A673 (cell line): ENCODE measurements at places on chromosomes 13 and 19. TPM values are rescaled to one million over a fixed set of nuclear protein-coding genes. Genes with fewer than 3 reads are reported as not detected.

The DNAJC15 gene
- 2.4 and 2.6 TPM in 2 replicates for total RNA-seq

The HSPB6 gene
- total RNA-seq: 0.50 TPM in 1 of 2 replicates, not detected in the other

The SULT2A1 gene
- not detected in 2 replicates for total RNA-seq

The PABPC3 gene
- 0.24 TPM in 1 of 2 replicates, not detected in the other for total RNA-seq

The FUT1 gene
- 0.06 and 0.15 TPM in 2 replicates for total RNA-seq

The ZNF579 gene
- total RNA-seq: 27.4 and 27.5 TPM in 2 replicates

The ZNF700 gene
- 10.9 and 11.0 TPM in 2 replicates for total RNA-seq

The C13orf46 gene
- total RNA-seq: 3.1 and 3.6 TPM in 2 replicates

The CXCL17 gene
- total RNA-seq: not detected in 2 replicates

The ZNF784 gene
- total RNA-seq: 6.8 and 7.1 TPM in 2 replicates

DNA sequence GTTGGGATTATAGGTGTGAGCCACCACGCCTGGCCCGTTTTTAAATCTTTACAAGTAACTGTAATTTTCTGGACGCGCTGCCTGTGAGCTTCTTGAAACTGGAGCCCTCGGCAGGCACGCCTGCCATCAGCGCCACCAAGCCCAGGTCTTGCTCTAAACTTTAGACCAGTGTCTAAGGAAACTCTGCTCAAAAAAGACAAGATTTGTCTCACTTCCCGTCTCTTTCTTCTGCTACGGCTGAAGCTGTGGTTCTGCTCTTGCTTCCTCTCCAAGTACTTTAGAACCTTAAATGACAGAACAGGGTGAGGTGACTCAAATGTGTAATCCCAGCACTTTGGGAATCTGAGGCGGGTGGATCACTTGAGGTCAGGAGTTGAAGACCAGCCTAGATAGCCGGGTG, 24.9 kb downstream of the RCN3 start:
- no peak for DNase-seq

DNA sequence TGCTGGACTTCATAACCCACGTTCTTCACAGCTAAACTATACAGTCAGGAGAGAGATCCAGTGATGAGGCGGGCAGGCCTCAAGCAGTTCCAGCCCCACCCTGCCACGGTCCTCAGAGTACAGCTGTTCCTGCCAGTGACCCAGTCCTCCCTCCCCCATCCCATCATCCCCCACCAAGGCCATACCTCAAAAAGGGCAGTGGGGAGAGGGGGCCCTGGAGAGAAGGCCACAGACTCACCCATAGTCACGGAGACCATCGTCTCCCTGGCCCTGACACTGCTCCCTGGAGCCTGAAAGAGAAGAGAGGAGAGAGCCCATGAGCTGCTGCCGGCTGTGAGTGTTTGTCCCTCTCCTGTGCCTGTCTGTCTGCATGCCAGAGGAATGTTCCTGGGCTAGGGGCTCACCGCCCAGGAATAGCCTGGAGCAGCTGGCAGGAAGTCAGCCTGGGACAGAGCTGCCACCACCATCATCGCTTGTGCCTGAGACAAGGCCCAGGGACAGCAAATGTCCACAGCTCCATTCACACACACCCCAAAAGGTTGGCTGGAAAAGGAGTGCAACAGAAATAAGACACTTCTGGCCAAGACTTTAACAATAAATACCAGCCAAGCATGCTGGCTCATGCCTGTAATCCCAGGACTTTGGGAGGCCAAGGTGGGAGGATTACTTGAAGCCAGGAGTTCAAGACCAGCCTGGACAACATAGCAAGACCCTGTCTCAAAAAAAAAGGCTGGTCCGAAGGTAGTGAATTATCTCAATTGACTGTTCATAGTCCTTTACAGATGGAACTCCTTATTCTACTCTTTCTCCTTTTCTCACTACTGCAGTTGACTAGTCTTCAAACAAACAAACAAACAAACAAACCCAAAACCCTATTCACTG, 6.4 kb downstream of the C19orf47 start:
- no peak for DNase-seq

- DNase-seq: peak; percentile 84
Observed at GRCh38 chr13:59686798-59687394, 476.8 kb downstream of the DIAPH3 start.

DNA sequence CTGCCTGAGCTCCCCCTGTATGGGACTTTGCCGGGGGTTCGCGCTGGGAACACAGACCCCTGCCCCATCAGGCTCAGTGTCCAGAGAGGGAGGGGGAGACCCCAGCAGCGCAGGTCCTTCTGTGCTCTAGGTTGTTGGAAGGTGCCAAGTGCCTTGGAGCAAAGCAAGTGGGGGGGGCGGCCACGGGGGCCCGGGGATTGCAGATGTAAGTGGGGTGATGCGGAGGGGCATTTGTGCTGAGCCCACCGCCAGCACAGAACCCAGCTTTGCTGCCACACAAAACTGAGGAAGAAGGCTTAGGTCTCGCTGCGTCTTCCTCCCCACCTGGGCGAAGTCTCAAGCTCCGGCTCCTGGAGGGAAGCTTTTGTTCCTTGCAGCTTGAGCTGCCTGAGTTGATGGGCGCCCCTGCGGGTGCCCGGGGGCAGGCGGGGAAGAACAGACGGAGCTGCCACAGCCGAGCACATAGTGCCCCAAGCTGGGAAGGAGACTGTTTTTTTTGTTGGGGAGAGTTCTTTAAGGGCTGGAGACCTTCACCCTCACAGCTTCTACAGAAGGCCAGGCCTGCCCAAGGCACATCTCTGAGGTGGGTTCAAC, 1.5 kb upstream of the NTN5 start:
- no peak for DNase-seq

GRCh38 chr13:46184277-46184699, 2.3 kb upstream of the LCP1 start:
- peak; percentile 80 for DNase-seq

GRCh38 chr13:53066411-53066810, 37.8 kb downstream of the OLFM4 start:
- DNase-seq: no peak

DNA sequence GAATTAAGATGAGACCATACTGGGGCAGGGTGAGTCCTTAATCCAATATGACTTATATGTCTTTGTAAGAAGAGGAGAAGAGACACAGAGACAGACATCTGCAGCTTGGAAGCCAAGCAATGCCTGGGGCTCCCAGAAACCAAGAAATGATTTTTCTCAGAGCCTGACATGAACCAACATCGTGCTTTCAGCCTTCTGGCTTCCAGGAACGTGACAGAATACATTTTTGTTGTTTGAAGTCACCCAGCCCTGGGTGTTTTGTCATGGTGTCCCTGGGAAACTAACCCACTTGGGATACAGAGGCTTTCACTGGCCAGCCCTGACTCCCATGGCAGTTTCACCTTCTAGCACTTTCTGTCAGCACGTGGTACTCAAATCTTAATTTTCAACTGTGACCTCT, 95.3 kb upstream of the SLC10A2 start:
- DNase-seq: no peak

DNA sequence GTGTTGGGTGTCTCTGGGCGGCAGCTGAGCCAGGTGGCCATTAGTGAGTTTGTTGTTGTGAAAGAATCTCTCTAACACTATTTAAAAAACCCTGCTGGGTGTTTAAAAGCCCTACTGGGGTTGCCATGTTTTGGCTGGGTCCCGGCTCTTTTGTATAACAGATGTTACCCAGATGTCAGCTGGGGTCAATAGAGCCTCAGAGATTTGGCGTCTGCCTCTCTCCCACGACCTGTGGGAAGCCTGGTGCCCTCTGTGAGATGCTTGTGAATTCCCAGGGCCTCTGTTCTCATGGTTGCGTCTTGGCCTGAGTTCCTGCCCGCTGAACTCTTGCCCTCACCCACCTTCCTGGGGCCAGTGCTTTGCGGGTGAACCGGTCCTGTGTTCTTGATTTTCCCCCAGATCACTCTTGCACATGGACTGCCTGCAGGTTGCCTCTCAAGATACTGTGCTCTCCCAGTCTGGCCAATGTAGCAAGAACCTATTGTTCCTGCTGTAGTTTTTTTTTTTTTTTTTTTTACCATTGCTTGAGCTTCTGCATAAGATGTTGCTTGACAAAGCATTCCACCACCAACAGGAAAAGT, 9.5 kb downstream of the NFILZ start:
- DNase-seq: peak; percentile 52

DNA sequence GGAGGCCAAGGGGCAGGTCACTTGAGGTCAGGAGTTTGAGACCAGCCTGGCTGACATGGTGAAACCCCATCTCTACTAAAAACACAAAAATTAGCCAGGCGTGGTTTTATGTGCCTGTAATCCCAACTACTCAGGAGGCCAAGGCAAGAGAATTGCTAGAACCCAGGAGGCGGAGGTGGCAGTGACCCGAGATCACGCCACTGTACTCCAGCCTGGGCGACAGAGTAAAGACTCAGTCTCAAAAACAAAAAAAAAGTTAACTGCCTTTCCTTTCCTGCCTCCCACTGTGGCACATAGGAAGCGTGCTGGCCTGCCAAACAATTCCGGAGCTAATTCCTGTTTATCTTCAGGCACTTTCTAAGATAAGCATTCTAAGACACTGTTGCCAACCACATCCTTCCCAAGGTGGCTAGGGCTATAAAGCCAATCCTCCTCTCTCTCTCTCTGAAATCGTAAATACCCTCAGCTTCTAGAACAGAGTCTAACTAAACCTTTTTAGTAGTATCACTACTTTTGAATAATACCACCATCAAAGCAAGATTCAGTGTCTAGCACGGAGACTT, 21.6 kb downstream of the SLC25A30 start:
- no peak for DNase-seq

DNA sequence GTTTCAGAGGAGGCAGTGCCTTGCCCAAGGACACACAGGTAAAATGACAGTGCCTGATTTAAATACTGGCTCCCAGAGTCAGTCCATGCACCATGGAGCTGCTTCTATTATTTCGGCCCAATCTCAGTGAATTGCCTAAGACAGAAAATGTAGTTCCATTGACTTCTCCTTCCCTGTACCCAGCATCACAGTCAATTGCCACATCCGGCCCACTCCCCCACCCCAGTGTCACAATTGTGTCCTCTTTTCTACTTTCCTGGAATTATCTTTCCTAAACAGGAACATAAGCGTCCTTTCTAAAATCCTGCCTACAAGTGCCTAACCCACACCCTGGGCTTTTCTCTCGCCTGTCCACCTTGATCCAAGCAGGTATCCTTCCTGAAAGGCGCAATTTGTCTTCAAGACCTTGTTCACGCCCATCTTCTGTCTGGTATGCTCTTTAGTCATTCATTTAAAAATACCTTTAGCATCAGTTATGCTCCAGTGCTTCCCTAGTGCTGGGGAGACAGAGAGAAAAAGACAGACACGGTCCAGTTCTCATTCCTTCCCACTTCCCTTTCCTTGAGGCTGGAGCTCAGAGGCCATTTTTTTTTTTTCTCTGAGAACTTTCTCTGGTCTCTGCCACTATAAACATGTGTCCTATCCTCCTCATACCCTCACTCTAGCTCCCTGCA, 411.4 kb downstream of the LIG4 start:
- no peak for DNase-seq

DNA sequence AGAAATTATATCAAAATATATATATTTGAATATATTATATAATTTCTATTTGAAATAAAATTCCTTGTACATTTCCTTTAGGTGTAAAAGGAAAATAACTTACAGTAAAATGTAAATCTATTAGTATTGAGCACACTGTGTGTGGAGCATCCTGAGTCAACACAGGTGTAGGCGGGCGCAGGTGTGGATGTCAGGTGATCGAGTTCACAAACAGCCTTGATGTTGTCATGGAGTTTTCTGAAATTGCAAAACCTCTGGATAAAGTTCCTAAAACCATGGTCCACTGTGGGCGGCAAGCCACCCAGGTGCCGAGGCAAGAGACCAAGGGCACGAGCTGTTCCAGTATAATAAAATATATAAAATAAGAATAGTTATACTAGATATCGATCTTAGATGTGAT, 27.7 kb upstream of the MCF2L start:
- no peak for DNase-seq

DNA sequence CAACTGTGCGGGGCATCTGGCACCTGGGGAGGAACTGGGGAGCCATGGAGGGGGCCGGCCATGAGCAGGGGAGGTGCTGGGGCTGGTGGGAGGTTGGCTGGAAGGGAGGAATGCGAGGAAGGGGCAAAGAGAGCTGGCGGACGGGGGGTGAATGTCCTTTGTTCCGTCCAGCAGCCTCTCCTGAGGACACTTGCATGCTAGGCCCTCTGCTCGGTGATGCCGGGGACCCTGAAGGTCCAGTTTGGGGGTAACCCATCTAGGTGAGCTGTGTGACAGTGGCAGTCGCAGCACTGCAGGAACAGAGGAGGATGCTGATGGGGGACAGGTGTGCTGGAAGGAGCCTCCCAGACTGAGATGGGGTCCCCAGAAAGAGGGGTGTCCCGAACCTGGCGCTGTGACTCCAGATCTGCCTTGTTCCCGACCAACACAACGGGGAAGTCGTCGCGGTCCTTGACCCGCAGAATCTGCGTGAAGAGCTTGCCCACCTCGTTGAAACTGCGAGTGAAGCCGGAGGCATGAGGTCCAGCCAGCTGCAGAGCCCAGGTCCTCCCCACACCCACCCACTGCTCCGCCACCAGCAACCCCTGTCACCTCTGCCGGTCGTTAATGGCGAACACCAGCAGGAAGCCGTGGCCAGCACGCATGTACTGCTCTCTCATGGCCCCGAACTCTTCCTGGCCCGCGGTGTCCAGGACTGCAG, 3.6 kb downstream of the RRAS start:
- DNase-seq: no peak

DNA sequence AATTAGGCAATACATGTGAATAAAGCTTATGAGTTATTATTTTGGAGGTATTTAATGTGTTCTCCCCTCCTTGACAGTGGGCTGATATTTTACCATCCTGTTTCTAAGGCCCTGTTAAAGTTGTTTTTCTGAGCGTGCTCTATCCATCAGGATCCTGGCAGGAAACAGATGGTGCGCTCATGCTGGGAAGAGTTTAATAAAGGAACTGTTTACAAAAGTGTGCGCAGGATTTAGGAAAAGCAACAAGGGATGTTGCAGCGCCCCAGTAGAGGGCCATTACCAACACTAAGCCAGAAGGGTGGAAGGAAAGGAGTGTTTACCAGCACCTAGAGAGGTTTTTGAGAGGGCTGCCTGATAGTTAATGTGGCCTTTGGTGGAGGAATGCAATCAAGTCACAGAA, 374.5 kb downstream of the KCNRG start:
- peak; percentile 62 for DNase-seq

GRCh38 chr13:79084802-79085424, 321.1 kb downstream of the RBM26 start:
- DNase-seq: no peak

DNA sequence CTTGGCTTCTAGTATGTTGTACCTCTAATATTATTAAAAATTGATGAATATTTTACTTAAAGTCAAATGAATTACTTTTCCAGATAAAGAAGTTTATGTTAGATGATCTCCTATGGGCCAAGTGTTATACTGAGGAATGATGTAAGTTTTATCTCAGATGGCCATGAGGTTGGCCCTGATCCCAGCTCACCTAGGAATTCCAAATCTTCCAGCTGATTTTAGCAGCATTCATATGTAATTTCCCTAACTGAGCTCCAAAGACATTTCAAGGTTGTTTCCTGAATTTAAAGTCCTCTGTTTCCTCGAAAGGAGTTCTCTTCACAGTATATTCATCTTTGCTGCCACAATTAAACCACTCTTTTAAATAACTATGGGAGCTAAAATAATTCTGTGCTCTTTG, 1670.4 kb upstream of the SPRY2 start:
- DNase-seq: no peak

DNA sequence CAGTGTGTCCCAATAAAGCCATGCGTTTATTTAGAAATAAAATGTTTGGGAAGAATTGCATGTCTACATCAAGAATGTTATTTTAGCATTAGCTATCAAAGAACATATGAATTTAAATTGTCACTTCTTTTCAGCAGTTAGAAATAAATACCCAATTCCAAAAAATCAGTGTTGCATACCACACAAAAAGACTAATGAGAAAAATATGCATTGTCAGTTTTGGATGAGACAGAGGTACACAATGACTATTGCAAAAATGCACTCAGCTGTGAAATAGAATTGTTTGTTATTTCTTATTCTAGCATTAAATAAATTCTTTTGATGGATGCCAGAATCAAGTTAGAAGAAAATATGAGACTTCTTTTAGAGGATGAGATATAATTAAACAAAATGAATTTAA, 833.9 kb downstream of the SLITRK1 start:
- no peak for DNase-seq
